Fibroblast of skin of left biceps (primary cell): ENCODE measurements at places on chromosomes 1 and 21.
A peak's percentile ranks its signal among the peaks of the same experiment; 100 is the strongest.

DNA sequence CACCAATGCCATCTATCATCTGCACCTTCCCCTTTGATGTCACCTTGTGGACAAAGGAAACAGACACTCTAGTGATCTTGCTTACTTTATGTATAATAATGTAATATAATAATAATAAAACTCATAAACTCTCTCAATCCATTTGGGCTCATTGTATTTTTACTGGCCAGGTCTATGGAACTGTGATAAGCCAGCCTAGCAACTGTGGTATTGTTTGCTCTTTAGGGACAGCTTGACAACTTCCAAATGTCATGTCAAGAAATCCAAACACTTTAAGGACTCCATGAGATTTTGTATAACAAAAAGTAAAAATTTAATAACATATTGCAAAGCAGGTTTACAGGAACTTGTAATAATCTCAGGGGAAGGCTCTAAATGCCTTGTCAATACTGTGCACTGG, 1163.4 kb upstream of the TMPRSS15 start:
- no peak for DNase-seq

GRCh38 chr1:211652371-211652770, 23.1 kb downstream of the NEK2 start:
- DNase-seq: no peak

- DNase-seq: no peak
Observed at GRCh38 chr21:16755061-16755460, 757.8 kb upstream of the CXADR start.

GRCh38 chr1:182713939-182714338, 29.6 kb upstream of the RGS8 start:
- DNase-seq: no peak

- DNase-seq: no peak
Observed at GRCh38 chr1:240559781-240560180, 52.2 kb downstream of the GREM2 start.

- DNase-seq: no peak
Observed at GRCh38 chr1:226526801-226527595, 21.6 kb upstream of the STUM start.

DNA sequence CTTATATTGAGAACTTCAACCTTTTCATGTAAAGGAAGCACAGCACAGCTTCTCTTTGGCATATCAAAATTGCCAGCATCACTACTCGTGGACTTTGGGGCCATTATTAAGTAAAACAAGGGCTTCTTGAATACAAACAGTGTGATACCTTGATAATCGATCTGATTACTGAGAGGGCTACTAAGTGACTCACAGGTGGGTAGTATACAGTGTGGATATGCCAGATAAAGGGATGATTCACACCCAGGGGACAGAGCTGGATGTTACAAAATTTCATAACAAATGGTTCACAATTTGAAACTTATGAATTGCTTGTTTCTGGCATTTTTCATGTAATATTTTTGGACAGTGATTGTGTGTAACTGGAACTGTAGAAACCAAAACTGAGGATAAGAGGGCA, 15.4 kb downstream of the HDAC1 start:
- DNase-seq: no peak

DNA sequence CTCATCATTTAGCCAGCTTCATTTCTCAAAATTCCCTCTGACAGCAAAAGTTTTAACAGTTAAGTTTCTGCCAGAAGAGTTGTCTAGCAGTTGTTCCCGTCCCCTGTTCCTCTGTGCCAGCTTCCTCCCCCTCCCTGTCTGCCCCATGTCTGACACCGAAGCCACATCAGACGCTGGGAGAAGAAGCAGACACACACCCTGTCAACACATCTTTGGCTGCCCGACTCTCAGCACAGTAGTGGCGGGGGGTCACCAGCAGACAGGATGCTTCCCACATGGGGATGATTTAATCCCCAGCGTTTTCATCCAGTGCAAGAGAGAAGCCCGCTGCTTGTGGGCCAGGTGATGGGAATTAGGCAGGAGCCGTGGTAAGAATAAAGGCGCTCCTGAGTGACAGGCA, 379.4 kb upstream of the RUNX1 start:
- no peak for DNase-seq

GRCh38 chr21:24395320-24395923, 1211.9 kb downstream of the MRPL39 start:
- DNase-seq: no peak

DNA sequence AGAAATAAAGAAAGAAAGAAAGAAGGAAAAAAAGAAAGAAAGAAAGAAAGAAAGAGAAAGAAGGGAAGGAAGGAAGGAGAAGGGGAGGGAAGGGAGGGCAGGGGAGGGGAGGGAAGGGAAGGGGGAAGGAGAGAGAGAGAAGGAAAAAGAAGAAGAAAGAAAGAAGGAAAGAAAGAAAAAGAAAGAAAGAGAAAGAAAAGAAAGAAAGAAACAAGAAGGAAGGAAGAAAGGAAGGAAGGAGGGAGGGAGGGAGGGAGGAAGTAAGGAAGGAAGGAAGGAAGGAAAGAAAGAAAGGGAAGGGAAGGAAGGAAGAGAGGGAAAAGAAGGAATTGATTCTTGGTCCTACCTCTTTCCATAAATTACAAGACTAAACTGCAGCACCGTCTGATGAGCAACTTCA, 186.1 kb downstream of the URB2 start:
- DNase-seq: no peak

DNA sequence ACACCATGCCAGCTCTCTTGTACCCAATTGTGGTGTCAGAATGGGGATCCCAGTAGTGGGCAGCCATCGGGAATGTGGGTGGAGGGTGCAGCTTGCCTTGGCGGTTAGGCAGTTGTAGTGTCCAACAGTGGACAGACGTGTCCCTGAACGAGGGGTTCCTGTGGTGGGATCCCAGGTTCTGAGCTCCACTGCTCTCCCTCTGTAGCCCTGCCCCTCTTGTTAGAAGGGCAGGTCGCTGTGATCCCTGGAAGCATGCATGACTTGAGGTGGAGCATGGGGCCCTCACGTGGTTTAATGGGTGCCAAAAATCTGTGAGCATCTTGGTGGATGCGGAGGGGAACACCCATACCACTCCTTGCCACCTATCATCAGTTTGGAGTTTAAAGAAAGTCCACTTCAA, 4.3 kb downstream of the GALNT2 start:
- no peak for DNase-seq

GRCh38 chr1:3747903-3748302, 4.3 kb upstream of the CCDC27 start:
- no peak for DNase-seq

DNA sequence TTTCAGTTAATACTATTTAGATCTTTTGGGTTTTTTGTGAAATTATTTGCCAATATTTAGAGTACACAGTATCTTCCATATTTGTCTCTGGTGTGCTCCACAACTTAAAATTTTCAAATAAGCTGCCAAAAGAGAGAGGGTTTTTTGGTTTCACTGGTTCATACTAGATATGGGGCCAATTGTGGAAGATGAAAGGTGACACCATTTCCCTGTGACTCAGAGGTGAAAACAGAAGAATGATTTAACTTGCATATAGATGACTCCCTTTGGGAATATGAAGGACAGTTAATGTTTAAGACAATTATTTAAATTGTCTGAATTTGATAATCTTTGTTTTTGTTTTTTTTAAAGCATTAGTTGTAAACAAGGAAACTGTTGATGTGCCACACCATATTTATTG, 37.5 kb downstream of the IVNS1ABP start:
- DNase-seq: no peak

- no peak for DNase-seq
Observed at GRCh38 chr1:211538287-211538686, 40.7 kb downstream of the SLC30A1 start.

DNA sequence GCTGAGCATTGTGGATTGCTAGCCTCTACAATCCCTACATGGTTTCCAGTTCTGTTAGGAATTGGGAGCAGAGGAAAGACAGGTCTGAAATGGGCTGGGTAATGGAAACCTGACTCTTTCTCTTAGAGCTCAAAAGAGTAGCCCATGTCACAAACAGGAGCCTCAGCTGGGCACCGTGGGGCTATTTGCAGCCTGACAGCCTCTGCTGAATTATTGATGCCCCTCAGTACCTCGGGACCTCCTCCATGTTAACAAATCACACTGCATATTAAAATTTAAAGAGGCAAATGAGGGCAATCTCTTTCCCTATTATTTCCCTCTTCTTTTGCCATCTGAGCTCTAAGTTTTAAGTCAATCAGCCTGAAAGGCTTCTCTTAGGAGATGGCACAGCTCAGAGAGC, 157.1 kb downstream of the TSEN15 start:
- DNase-seq: no peak

GRCh38 chr1:9270290-9270883, 22.3 kb upstream of the SPSB1 start:
- DNase-seq: no peak

GRCh38 chr21:37917612-37918011, 1.4 kb upstream of the KCNJ6 start:
- DNase-seq: peak; percentile 27

DNA sequence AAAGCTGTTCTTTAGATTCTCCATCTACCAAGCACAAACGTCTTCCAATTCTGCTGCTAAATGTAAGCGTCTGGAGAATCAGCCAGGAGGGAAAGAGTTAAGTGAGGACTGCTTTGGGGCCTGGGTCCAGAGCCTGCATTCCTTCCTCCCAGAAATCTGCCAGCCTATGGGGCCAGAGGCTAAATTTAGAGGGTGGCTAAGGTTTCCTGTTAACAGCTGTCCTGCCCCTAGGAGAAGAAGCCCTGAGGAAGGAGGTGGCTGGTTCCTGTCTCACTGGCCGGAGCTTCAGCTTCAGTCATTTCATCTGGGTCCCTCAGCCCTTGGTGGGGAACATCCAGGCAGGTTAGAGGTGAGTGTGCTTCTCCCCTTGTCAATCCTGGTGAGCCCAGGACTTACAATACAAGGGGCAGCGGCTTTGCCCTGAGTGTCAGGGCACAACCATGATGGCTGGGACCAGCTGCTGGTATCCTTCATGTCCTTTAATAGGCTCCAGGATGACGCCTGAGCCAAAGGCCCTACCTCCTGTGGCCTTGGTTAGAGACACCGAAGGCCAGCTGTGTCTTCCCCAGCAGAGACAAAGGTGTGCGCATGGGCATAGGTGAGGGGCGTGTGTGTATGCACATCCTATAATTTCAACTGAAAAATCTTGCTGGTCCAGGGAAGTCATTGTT, at the start of gene STYXL2:
STYXL2 (plus strand) TSS at position 230 of the 671 bp plus-strand sequence. CDS start 775 bp downstream, outside the sequence.
- no peak for DNase-seq

- no peak for DNase-seq
Observed at GRCh38 chr1:158176399-158176798, 4.3 kb upstream of the CD1D start.

DNA sequence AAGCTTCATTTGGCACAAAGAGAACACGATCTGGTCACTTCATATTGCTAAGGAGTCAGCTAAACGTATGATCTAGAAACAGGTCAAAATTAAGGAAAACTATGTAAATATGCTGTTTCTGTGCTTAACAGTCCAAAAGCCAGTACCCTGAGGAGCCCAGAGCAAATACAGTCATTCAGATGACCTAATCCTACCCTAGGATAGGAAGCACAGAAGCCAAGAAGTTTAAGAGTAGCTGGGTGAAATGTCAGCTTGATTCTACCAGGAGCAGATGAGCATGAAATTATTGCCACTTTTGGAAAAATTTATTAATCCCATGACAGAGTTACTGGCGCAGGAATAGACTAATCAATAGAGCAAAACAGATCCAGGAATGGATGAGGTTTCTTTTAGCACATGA, 18.3 kb downstream of the SORT1 start:
- no peak for DNase-seq

- DNase-seq: no peak
Observed at GRCh38 chr1:1043411-1043810, 23.5 kb downstream of the AGRN start.

DNA sequence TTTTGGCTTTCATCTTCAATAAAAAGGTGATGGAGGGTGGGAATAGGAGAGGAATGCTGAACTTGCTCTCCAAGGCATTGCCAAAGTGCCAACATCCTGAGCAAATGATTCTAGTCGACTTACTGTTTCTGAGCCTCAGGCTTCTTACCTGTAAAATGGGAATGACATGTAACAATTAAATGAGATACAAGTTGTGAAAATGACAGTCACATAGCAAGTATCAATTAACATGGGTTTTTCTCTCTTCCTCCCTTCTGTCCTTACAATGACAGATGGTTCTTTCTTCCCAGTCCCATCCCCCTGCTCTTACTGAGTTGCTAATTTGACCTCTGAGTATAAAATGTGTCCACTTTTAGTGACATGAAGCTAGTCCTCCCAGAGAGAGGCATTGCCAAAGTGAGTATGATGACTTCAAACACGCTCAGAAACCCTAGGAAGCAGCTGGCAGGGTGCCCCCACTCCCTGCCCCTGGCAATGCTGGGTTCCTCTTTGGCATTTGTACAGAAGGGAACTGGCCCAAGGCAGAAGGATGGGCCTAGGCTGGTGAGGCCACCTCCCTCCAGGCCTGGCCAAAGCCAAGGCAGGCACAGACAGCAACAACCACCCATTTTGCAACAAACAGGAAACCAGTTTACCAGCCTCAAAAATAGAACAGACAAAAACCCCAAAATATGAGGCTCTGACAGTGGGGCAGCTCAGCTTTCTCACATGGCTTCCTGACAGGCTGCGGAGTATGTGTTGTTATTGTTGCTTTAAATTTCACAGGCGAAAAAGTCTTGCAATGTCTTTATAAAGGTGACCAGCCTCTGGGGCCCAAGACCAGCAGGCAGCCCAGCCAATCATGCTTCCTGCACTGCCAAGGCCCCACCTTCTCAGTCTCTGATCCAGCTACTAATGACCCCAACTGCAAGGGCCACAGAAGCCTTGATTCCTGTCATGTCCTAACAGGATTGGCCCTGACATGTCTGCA, 115.9 kb downstream of the HIVEP3 start:
- DNase-seq: no peak

DNA sequence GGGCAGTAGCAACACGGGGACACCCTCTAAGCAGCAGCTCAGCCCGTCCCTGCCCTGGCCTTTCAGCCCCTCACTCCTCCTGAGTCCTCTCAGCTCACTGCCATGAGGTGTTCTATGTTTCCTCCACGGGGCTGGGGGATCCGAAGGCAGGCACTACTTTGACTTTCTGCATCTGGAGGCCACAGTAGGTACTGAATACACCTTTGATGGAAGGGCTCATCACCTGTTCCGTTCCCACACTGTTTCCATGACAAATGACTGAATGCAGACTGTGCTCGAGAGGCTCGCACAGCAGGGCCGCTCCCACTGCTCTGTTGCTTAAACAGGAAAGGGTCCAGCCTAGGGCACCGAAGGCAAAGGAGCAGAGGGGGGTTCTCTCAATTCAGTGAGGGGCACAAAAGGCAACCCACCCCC, 77.6 kb upstream of the DNAH14 start:
- no peak for DNase-seq

GRCh38 chr1:42913426-42914091, 45.1 kb downstream of the SLC2A1 start:
- peak; percentile 54 for DNase-seq

- DNase-seq: no peak
Observed at GRCh38 chr1:211893260-211893659, 62.7 kb upstream of the LPGAT1 start.

DNA sequence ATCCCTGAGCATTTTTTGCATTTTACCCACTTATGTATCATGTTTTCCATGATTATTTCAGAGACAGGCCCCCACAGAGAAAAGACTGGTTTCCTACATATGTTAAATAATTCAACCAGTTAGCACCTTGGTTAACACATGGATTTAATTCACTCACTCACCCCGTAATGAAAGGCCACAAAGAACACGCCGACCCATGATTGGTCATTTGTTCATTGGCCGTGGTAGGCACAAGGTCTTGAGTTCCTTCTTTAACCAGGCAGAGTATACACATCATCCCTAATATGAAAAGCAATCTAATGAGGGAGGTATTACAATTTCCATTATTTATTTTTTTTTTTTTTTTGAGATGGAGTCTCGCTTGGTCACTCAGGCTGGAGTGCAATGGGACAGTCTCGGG, 50.6 kb downstream of the RPS6KA1 start:
- no peak for DNase-seq
